ENCODE measurements at places on chromosomes 3 and 15.

GRCh38 chr15:36133742-36134141 is 445.7 kb upstream of the CDIN1 start:
- no peak for DNase-seq

DNA sequence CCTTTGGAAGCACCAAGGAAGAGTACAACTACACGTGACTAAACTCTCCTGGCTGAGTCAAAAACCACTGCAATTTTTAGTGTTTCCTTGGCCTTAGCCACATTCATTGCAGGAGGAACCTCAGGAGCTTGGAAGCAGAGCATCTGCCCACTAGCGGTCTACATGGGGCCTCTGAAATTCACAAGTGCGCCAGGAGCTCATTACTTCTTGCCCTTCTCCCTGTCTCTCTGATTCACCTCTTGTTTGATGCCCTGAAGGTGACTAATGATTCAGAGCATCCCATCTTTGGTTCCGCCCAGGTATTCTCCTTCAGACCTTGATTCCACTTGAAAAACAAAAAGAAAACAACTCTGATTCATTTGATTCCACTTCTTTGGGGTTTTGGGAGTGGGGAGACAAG is 201.1 kb upstream of the LPP start:
- no peak for DNase-seq

- no peak for DNase-seq
These were observed 211.9 kb upstream of the MRPL3 start for GRCh38 chr3:131714585-131715220.

GRCh38 chr3:132382267-132382666 is 35.0 kb upstream of the DNAJC13 start:
- DNase-seq, result no peak

- no peak for DNase-seq
These were observed 71.7 kb downstream of the CYP19A1 start for GRCh38 chr15:51266656-51267050.

DNA sequence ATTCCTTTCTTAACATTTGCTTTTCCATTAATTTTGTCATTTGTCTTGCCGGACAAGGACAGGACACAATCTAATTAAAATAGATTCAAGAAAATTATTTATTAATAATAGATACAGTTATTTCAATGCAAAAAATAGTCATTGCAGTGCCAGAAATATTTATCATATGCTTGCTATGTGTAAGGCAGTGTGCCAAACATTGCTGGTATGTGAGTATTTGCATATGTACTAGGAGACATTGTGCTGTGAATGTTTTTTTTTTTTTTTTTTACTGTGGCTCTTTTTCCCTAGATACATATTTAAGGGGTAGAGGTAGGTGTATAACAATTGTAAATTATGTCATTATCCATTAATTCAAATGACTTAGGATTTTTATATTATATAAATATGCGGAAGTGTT is 23.3 kb downstream of the SPRED1 start:
- no peak for DNase-seq

GRCh38 chr3:71956716-71957115 is 171.8 kb upstream of the PROK2 start:
- DNase-seq, result no peak
